ENCODE measurements at places on chromosomes 16 and 17. TPM values are rescaled to one million over a fixed set of nuclear protein-coding genes. Genes with fewer than 3 reads are reported as not detected.

DNA sequence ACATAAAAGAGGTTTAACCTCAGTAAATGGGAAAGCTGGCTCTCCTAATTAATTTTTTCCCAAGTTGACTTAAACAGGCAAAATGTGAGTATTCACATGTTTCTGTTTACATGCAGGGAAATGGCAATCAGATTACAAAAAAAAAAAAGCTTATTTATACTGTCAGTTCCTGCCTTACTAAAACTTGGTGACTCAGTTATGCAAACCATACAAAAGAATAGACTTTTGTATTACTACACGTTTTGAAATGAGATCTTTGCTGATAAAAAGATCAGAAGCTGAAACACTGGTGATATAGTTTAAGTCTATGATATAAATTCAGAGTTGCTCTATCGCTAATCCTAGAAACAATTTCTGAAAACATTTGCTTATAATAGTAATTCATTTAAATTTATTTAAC, 9.4 kb upstream of the KCNJ2 start:
- DNase-seq, result no peak

DNA sequence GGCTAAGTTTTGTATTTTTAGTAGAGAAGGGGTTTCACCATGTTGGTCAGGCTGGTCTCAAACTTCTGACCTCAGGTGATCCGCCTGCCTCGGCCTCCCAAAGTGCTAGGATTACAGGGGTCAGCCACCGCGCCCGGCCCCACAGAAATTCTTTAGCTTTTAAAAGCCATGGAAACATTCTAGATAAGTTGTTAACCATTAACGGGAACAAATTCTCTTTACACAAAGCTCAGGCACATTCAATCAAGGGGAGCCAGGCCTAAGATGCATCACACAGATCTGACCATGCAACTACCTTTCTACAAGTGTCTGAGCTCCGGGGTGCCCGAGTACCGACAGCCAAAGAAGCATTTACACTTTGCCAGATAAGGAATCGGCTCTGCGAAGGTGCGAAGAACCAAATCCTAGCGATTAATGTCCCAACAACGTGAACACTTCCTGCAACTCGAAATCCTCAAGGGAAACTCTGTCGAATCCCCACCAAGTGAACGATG, 1.0 kb downstream of the EMC8 start:
- no peak for DNase-seq

GRCh38 chr16:71456801-71457200, 5.2 kb downstream of the ZNF23 start:
- DNase-seq, result no peak

DNA sequence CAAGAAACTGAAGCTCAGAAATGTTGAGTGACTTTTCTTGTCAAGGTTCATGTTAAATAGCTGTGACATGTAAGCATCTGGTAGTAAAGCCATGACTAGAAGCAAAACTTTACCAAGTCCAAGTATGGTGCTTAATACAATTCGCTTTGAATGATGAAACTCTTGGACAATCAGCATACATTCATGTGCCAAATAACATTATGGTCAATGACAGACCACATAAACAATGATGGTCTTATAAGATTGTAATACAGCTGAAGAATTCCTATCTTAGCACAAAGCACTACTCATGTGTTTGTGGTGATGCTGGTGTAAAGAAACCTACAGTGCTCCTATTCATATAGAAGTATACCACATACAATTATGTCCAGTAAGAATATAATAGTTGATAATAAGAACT, 97.1 kb upstream of the RPRML start:
- no peak for DNase-seq

GRCh38 chr17:45222289-45222995, 757 bp downstream of the FMNL1 start:
- no peak for DNase-seq

- no peak for DNase-seq
These were observed 12.5 kb upstream of the SLC4A1 start for GRCh38 chr17:44280392-44280937.

GRCh38 chr17:76633628-76634328, 9.8 kb downstream of the ST6GALNAC1 start:
- no peak for DNase-seq

GRCh38 chr17:34424814-34425491, 61.9 kb upstream of the CCL1 start:
- no peak for DNase-seq

DNA sequence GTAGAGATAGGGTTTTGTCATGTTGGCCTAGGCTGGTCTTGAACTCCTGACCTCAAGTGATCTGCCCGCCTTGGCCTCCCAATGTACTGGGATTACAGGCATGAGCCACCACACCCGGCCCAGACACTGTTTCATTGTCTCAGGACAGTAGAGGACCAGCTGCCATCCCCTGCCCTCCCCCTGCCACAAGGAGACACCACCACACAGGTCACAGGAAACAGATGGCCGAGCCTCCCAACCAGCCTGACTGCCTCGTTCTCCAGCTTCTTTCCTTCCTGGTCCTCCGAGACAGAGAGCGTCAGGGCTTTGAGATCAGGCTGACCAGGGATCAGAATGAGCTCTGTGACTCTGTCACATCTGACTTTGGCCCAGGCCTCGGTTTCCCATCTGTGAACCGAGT, 20.8 kb upstream of the RNPS1 start:
- no peak for DNase-seq

DNA sequence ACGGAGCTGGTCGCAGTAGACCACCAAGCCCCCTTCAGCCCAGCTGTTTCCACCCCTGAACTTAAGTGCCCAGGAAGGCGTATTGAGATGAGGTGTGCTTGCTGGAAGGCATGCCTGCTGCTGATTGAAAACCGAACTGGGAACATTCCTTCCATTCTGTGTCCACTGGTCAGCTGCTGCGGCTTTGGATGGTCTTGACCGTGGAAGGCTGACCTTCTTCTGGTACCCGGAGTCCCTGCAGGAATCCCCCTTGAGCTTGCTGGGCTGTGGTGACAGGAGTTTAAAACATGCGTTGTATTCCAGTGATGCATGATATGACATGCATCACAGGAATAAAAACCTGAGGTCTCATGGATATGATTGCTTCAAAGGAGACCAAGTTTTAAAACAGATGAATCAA, 31.4 kb downstream of the IL4R start:
- DNase-seq, result no peak

- no peak for DNase-seq
These were observed 245.6 kb upstream of the GSE1 start for GRCh38 chr16:85367485-85367884.

GRCh38 chr16:21145738-21146137, 4.9 kb downstream of the DNAH3 start:
- no peak for DNase-seq

- DNase-seq, result no peak
These were observed 74.8 kb upstream of the DNAH17 start for GRCh38 chr17:78652024-78652423.

GRCh38 chr16:22366371-22366770, 8.0 kb downstream of the CDR2 start:
- DNase-seq, result no peak

DNA sequence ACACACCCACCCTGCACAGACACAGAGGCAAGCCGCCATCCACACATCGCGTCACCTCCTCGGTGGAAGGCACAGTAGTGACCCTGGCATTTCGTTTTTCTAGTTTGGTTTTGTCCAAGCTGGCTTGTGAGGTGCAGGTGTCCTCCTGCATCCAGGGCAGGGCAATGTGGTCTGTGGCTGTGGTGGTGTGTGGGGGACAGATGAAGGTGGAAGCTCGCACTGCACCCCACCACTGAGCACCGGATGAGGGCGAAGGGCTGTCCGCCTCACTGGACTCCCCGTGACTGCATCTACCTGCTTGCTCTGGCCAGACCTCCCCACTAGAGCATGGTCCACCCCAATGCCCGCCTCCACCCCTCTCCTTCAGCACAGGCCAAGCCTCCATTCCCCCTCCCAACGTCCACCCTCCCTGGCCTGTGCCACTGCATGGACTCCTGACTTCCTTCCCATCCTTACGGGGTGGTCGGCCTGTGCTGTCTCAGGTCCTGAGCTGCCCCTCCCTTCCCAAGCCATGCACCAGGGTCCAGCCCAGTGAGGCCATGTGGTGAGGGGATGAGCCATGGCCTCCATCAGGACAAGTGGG, 78.8 kb upstream of the CBX4 start:
- no peak for DNase-seq

GRCh38 chr16:68760671-68761275, 23.7 kb downstream of the CDH1 start:
- DNase-seq, result no peak

DNA sequence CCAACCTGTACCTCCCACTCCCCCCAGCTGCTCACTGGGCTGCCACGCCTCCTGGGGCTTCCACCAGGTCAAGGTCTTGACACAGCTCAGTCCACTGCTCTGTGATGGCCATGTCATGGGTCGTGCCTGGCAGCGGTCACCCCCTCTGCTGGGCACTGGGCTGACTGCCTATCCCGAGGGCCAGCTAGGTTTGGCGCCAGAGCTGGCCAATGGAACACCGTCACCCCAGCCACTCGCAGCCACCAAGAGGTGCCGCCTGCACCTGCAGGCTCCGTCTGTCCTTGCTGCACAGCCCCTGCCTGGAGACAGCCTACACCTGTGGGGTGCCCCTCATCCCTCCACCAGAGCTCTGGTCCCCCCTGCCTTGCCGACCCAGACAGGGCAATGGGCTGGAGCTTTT, 4.5 kb upstream of the RAB40C start:
- no peak for DNase-seq

- no peak for DNase-seq
These were observed 2.3 kb upstream of the PGS1 start for GRCh38 chr17:78376161-78376560.

Gene TNFRSF13B
- polyA plus RNA-seq, result not detected

Gene FOXN1
- not detected for polyA plus RNA-seq

Gene ZNF19
- 2.7 TPM for polyA plus RNA-seq

Gene BRIP1
- 0.13 TPM for polyA plus RNA-seq

Gene KRTAP29-1
- polyA plus RNA-seq, result not detected

Gene FA2H
- 1.9 TPM for polyA plus RNA-seq

Gene NOG
- 0.50 TPM for polyA plus RNA-seq

Gene TOX3
- polyA plus RNA-seq, result 1.3 TPM

Gene CSH2
- polyA plus RNA-seq, result not detected

Gene VKORC1
- polyA plus RNA-seq, result 206 TPM

All from aorta (tissue), 5 donors.